ENCODE measurements at places on chromosomes 3 and 15. TPM values are rescaled to one million over a fixed set of nuclear protein-coding genes. Genes with fewer than 3 reads are reported as not detected.

GRCh38 chr15:75738647-75739325 lies 26.1 kb upstream of the CSPG4 start:
- DNase-seq = peak; percentile 91

MYL3 gene
- 6.8 TPM for total RNA-seq

DNA sequence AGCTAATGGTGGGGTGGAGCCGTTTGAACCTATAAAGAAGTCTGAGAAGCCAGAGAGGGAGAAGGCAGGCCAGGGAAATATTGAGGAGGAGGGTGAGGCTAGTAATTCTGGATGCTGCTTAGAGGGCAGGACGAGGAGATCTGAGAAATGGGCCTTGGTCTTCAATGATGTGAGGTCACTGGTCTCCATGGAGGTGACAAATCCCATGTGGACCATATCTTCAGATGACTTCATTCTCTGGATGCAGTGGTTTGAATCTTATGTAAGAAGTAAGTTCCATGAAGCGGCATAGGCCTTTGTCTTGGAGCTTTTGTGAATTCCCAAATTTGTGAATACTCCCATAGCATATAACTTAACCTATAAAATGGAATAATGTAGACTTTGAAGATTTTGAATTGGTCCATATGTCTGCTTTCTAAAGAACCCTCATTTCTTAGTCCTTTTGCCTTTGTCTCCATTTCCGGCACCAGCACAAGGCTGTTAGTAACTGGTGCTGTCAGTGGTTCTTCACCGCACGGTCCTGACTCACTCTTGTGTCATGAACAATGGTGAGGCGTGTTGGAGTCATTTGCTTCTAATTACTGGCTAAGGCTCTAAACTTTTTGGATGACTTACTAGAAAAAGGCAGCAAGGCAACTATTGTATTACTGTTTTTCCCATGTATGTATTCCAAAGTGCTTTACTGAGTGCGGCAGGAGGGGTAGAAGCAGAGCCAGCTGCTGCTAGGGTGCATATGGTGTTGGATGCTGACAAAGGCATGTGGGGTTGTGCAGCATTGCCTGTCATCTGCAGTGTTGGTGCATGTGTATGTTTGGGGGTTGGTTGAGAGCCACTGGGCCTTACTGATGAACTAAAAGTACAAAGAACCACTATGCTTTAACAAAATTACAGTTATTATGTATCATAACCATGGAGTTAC lies 279.3 kb upstream of the C2CD4B start:
- DNase-seq = no peak

- no peak for DNase-seq
Measured at GRCh38 chr3:18236726-18237125, 188.4 kb downstream of the SATB1 start.

DNA sequence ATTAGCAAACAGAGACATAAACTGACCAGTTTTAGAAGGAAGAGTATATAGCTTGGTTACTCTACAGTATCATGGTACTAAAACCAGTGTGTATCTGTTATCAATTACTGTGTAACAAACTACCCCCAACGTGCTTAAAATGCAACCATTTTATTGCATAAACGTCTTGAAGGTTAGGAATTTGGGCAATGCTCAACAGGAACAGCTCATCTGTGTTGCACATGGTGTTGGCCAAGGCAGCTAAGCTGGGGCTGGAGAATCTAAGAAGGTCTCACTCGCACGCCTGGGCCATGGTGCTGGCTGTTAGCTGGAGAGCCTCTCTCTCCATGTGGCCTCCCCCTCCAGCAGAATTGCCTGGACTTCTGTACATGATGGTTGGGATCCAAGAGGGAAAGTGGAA lies 81.2 kb upstream of the THBS1 start:
- no peak for DNase-seq

GRCh38 chr15:70530503-70530902 lies 232.9 kb downstream of the UACA start:
- DNase-seq = peak; percentile 13

GRCh38 chr3:65974509-65974908 lies 64.2 kb downstream of the MAGI1 start:
- no peak for DNase-seq

SOX2 gene
- not detected for total RNA-seq

DNA sequence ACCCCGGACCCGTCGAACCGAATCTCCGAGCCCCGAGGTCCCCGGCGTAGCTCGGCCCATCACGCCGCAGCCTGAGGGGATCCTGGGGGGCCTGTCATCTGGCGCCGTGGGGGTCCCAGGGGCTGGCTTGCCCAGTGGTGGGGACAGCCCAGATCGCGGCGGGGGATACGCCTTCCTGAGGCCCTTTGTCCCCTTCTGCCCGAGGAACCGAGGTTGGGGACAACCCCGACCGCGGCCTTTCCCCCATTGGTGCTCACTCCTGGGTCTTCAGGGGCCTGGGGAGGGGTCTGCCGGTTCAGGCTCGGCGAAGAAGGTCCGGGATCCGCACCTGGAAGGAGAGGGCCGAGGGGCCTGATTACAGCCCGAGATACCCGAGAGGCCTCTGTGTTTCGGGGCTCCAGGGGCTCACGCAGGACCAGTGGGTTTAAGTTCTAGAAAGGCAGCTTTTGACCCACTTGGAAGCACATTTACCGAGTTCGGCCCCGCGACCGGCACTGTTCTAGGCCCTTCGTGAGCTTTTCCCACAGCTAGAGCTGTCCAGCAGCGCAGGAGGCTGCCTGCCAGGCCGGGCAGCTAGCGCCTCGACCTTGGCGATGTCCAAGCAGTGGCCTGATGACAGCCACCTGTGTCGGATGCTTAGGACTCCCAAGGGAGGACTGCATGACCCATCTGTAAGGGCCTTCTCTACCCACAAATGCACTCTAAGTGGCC lies 504 bp downstream of the ABHD2 start:
- peak; percentile 51 for DNase-seq

GRCh38 chr3:37072892-37073291 lies 79.6 kb downstream of the MLH1 start:
- no peak for DNase-seq

DNA sequence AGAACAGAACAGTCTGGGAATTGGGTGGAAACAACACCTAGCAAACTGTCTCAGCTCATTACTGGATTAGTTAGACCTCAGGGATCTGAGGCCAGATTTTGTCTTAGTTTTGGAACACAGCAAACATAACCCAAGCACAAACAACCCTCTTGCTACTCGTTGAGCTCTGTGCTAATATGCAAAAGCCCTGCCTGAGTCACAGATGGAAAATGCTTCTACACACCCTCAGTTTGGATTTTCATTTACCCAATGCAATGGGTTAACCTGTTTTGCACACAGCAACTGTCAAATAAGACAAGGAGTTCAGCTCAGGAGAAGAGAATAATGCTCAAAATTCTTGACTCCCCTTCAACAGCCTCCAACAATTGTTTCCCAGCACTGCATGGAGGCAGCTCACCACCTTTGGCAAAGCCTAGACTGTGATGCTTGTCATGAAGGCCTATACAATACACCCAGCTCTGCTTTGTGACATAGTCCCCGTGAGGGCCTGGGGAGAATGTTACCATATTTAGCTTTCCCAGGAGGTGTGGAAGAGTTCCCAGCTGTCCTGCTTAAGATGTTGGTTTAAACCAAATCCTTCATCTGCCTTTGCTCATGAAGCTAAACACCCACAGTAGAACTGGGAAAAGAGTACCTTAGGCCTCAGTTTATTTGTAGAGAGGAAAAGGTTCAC lies 68.9 kb upstream of the MNS1 start:
- no peak for DNase-seq

GOLGA6L10 gene
- 11.0 TPM for total RNA-seq

MYO9A gene
- 79.5 TPM for total RNA-seq

- no peak for DNase-seq
Measured at GRCh38 chr3:177089110-177089509, 108.2 kb downstream of the TBL1XR1 start.

- no peak for DNase-seq
Measured at GRCh38 chr3:46285931-46286619, 43.8 kb downstream of the CCR3 start.

GRCh38 chr3:60552581-60552980 lies 698.7 kb downstream of the FHIT start:
- DNase-seq = no peak

- DNase-seq = no peak
Measured at GRCh38 chr15:64158363-64159134, 4.3 kb downstream of the PPIB start.

- DNase-seq = no peak
Measured at GRCh38 chr15:45179221-45179985, 8.4 kb downstream of the SHF start.

DNA sequence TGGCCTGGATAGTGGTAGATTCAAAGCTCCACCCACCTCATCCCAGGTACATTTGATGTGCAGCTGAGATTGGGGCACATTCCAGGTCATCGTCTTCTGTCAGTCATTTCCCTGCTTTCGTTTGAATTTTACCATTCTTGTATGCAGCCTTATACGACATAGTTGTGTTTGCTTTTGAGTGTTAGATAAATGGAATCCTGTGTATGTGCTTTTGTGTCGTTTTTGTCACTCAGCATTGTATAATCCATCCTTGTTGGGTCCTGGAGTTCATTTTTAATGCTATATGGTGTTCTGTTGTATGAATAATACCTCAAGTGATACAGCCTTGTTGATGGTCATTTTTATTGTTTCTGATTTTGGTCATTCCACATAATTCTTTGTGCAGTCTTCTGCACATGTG lies 7.3 kb downstream of the RCCD1 start:
- DNase-seq = no peak

DNA sequence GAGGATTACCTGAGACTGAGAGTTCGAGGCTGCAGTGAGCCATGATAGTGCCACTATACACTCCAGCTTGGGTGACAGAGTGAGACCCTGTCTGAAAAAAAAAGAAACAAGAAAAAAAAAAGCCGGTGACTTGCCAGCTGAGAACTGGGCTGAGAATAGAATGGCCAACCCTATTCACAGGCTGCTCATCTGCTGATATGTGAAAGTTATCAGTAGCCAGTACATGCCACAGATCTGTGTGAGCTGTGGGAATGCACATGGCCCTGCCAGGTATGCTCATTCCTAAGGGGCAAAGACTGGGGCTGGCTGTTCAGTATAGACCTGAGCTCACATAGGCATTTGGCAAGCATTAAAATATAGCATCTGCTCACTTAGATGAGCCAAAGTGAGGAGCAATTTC lies 30.9 kb downstream of the IL20RB start:
- no peak for DNase-seq

GRCh38 chr3:49937090-49937489 lies 2.9 kb upstream of the RBM6 start:
- no peak for DNase-seq

DAZL gene
- total RNA-seq = not detected

ADGRG7 gene
- not detected for total RNA-seq

PTX3 gene
- 35.6 TPM for total RNA-seq

- no peak for DNase-seq
Measured at GRCh38 chr3:116318370-116318769, 126.9 kb downstream of the LSAMP start.

CHRM5 gene
- total RNA-seq = not detected

WDR5B gene
- total RNA-seq = 5.7 TPM

GRCh38 chr3:72673011-72673771 lies 175.1 kb downstream of the SHQ1 start:
- DNase-seq = no peak

GRCh38 chr3:146469150-146470017 lies at the start of gene PLSCR2:
Gene PLSCR2, minus strand, starts transcription at chr3:146469561. Its CDS starts 9,657 bp downstream, at chr3:146459904.
- DNase-seq = no peak

FGF7 gene
- total RNA-seq = 5.7 TPM

- DNase-seq = no peak
Measured at GRCh38 chr3:48952510-48953118, 34.0 kb downstream of the ARIH2 start.

ISL2 gene
- total RNA-seq = 1.2 TPM

CHAC1 gene
- 2.7 TPM for total RNA-seq

TGM5 gene
- not detected for total RNA-seq

DNA sequence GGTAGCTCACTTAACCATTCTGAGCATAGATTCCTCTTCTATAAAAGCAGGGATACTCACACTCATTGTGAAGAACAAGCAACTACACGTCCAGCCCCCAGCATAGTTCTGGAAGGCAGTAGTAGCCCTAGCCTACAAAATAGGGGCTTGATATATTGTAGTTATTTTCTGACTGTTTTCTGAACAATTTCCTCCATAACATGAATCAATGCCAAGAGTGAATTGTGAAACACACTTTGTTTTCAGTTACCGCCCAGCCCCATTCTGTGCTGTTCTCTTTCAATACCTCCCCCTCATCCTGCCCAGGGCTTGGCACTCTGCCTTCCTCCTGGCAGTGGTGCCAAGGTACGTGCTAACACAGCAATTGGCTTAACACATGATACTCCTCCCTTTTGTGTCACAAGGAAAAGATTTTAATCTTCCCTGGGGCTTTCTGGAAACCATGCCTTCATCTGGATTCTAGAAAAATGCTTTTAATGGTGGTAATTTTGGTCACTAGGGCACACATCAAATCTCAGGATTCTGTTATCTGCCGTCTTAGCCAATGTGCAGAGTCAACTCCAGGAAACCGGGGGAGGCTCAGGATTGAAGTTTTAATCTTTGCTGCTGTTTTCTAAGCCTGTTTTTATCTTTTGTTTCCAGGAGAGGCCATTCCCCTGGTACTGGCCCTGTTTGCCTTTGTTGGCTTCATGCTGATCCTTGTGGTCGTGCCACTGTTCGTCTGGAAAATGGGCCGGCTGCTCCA lies 37.2 kb downstream of the IL20RB start:
- DNase-seq = no peak

DNA sequence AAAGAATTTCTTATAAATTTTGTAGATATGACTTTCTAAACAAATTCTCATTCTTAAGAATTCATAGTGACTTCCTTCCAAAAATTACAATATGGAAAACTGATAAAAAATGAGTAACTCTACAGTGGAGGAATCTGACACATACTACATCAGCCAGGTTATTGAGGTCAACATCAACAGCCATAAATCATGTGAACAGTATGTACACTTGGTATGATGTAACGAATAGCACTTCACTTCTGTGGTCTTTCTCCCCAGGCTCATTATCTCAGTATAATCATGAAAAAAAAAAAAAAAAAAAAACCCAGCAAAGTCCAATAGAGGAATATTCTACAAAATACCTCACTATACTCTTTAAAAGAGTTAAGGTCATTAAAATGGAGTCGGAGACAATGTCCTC lies 111.2 kb upstream of the SUCLG2 start:
- no peak for DNase-seq

Data from mesothelial cell of epicardium (in vitro differentiated cells).